ENCODE measurements at places on chromosomes 5 and 9.

DNA sequence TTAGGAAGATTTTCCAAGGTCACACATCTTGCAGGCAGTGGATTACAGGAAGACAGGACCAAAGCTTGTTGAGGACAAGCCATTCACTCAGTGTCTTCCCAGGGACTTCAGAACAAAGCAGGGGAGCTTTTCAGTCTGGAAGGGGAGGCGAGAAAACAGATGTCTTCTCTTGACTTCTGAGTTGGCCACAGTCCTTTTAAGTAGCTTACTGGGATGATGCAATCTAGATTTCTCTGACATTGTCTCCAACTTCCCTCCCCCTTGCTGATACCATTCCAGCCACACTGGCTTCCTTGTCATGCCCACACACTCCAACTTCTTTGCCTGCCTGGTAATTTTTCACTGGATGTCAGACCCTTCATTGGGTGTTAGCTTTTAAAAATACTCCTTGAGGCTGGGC lies 174.2 kb upstream of the TBC1D2 start:
- DNase-seq: no peak

DNA sequence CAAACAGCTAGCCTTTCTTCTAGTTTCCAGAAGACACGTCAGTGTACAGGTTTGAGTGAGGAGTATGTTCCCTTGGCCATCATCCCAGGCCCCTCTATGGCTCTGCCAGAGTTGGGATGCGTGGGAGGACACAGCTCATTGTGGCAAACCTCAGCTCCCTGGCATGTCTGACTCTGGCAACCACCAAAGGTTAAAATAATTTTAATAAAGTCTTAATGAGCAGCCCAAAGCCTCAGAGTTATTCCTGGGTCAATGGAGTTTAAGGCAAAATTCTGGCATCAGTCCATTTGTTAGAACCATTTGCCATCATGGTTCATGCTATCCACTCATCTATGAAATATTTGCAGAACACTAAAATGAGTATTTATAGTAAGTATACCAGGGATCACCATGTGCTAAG lies 79.8 kb upstream of the PAPPA start:
- no peak for DNase-seq

GRCh38 chr5:79692596-79692995 lies 3.0 kb downstream of the CMYA5 start:
- no peak for DNase-seq

- no peak for DNase-seq
Measured at GRCh38 chr5:2747363-2748162, 3.9 kb downstream of the IRX2 start.

DNA sequence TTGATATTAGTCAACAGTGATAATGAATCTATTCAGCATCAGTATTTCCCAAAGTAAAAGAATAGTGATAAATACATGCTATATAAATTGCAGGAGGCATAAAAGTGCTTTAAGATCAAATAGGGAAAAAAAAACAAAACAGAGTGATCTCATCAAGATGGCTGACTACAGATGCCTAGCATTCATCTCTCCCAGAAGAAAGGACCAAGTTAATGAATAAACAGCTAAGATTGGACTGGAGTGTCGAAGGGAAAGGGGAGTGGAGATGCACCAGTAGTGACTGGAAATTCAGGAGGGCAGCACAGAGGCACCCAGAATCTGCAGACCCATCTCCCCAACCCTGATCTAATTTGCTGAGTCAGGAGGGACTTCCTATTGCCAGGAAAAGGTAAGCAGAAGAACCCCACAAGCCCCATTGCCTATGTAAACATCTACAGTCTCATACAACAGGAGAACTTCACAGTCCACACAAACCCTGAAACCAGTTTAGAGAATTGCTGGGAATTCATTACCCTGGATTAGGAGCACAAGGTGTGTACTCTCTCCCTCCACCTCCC lies 699.4 kb downstream of the PTPRD start:
- DNase-seq: no peak

- no peak for DNase-seq
Measured at GRCh38 chr5:91332267-91333045, 50.7 kb downstream of the ARRDC3 start.

- DNase-seq: no peak
Measured at GRCh38 chr5:167143716-167144115, 1147.7 kb upstream of the WWC1 start.

GRCh38 chr5:181058786-181059296 lies 18.8 kb downstream of the BTNL9 start:
- no peak for DNase-seq

- no peak for DNase-seq
Measured at GRCh38 chr5:157167214-157167621, 1.2 kb upstream of the GARIN3 start.

- DNase-seq: no peak
Measured at GRCh38 chr9:77952635-77953328, 78.8 kb downstream of the GNAQ start.

DNA sequence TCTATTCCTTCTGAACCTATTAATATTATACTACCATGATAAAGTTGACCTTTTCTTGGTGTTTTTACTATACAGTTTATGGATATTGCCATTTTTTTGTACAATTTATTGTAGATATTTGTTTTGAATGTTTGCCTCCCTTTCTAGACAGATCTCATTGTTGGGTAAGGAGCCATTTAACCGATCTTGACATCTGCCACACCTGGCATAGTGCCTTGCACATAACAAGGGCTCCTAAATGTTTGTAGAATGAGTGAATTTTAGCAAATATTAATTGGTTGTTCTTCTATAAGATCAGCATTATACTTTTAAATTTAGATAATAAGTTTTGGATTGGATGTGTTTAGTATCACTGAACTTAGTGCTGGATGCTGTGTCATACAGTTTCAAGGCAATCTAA lies 175.3 kb downstream of the GDNF start:
- DNase-seq: no peak

DNA sequence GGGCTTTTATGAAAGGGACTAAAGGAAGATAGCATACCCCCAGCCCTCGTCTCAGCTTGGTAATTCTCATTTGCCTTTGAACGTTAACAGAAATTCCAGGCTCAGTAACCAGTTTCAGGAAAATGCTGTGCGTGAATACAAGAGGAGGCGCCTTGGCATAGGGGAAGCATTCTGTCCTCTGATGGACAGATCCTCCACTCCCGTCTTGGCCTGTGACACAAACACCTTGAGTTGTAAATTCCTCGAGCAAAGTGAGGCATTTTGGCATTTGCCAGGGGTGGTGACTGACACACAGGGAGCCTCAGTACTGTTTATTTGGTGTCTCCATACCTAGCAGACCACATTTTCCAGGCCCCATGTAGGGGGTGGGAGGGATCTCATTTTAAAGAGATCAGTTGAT lies 44.8 kb downstream of the APTX start:
- no peak for DNase-seq

Data from activated CD4-positive, alpha-beta T cell treated with anti-CD3 and anti-CD28 coated beads, Interleukin-2, amount 50 U/mL, for 4 hours (primary cell).